RWPE2 (cell line): ENCODE measurements at places on chromosomes 3 and 15.

DNA sequence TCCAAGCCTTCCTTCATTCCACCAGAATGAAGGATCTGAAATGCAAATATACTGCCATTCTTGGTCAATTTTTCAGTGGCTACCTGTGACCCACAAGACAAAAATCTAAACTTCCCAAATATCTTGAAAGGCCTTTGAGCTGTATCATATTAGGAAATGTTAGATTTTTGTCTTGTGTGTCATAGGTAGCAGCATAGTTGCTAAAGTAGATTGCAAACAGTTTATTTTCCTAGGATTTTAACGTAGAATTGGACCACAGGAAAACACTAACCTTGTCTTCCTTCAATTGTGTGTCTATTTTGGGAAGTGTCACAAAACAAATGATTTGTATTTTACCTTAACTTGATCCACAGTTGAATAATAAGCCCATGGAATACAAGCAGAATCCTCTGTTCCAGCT lies 42.4 kb downstream of the CP start:
- DNase-seq = no peak

GRCh38 chr3:36615861-36616260 lies 148.5 kb downstream of the DCLK3 start:
- DNase-seq = no peak

DNA sequence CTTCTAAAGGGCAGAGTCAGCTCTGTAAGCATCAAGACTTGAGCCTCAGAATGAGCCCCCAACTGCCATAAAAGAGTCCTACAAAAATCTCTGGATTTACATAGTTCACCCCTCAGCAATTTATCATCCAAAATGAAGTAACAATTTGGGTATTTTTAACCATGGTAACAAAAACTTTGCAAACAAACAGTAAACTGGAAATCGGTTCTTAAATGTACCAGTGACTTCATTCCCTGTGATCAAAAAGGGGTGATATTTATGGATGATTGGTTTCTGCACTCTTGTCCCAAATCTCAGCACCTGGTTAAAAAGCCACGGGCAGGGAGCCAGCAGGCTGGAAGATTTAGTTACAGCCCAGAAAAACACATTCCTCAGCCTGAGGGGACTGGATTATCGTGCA lies 73.6 kb downstream of the TFG start:
- DNase-seq = no peak

DNA sequence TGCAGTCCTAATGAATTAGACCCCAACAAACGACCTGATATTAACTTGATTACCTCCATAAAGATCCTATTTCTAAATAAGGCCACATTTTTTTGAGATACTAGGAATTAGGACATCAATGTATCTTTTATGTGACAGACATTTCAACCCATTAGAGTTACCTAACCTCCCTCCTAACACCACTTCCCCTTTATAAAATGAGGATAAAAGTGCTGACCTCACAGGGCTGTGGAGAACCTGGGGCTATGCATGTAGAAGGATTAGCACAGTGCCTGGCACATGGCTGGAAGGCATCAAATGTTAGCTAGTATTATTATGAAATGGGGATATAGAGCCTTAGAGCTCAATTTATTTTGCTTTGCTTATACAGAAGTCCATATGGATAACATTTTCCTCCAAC lies 53.5 kb upstream of the LRRN1 start:
- DNase-seq = no peak

DNA sequence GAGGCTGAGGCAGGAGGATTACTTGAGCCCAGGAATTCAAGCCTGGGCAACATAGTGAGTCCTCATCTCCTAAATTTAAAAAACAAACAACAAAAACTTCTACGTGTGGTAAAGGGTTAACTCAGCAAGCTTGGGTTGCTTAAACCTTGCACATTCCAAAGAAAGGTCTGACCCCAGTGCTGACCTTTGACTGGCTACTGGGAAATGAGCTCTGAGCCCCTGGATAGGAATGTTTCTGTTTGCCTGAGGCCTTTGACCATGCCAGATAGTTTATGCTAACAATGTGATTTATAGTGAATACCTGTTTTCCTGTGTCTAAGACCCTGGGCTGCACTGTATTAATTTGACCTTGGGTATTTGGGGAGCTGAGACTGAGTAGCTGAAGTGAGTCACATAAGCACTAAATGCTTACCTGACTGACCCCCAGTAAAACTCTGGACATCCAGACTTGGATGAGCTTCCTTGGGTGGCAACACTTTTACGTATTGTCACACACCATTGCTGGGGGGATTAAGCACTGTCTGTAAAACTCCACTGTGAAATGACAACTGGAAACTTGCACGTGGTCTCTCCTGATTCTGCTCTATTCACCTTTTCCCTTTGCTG lies 20.7 kb downstream of the TCAIM start:
- DNase-seq = no peak

- no peak for DNase-seq
Measured at GRCh38 chr3:145983101-145983500, 177.9 kb downstream of the PLOD2 start.

- DNase-seq = no peak
Measured at GRCh38 chr3:182233957-182234356, 522.2 kb downstream of the SOX2 start.

GRCh38 chr15:69897061-69897460 lies 200.7 kb downstream of the TLE3 start:
- no peak for DNase-seq

DNA sequence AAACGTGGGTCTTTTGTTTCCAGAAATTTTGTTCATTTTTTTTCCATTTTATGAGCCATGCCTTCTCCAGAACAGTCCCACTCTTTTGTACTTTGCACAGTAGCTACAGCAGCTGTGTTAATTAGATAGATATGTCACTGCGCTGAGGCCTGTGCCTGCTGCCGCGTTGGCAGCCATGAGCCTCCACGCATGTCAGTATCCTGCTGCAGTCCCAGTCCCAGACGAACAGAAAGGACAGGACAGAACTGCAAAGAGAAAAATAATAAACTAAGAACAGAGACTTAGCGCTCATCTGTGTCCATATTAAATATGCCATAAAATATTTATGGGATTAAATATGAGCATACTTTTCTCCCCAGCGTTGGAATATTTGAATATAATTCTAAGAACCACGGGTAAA lies 442.4 kb upstream of the RARB start:
- DNase-seq = no peak

GRCh38 chr15:66236806-66237375 lies 16.7 kb downstream of the MEGF11 start:
- DNase-seq = no peak

DNA sequence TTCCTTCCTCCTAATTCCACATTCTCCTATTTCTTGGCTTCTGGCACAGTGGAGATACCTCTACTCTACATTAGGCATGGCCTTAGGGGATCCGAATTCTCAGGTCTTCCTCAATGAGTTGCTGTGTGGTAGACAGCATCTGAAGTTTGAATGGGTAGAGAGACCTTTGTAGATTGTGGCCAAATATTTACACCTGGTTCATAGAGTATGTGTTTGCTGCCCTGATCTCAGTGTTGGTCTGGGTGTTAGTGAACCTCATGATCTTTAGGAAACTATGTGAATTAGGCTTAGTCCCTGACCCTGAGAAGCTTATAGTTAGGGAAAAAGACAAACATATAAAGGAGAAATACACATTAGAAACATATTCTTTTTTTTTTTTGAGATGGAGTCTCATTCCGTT lies 75.8 kb downstream of the LPP start:
- no peak for DNase-seq

DNA sequence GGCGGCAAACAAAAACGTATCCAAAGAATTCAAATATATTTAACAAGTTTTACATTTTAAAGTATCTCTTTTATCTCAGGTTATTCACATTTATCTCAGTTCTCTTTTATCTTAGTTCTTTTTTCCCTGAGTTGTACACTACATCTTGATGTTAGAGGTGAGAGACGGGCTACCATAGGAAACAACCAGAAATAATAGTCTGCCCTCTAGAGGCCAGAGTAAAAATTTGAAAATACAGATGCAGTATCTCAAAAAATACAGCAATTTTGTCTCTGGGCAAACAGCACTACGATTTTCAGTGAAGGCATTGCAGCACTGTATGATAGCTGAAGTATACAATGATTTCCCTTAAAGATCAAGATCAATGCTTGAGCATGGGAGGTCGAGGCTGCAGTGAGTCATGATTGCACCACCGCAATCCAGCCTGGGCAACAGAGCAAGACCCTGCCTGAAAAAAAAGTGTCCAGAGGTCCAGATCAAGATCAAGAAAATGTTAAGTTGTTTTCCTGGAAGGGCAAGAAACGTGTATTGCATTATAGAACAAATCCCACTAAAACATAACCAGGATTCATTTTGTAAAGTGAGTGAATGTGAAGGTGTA lies 82.6 kb upstream of the ATP11B start:
- no peak for DNase-seq

DNA sequence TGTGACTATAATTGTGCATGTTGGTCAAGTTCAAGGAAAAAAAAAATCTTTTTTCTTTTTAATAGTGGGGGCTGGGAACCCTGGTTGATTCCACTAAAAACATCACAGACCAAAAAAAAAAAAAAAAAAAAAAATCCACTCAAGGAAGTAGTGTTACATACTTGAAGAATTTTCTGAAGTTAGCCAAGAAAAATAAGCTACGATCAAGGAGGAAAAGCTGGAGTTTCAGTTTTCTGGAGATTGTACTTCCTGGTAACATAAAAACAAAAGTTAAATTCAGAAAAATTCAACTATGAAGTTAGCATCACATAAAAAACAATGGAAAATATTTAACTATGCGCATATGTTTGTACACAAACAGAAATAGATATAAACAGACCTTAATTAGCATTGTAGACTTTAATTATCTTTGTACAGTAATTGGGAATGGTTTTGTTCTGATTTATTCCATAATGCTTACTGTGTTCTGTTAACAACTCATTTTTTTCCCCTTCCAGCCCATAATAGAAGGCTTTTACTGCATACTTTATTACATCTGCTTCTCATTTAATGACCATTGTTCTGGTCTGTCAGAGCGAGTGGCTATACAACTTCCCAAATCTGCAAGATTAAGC lies 194.3 kb downstream of the RORA start:
- no peak for DNase-seq

DNA sequence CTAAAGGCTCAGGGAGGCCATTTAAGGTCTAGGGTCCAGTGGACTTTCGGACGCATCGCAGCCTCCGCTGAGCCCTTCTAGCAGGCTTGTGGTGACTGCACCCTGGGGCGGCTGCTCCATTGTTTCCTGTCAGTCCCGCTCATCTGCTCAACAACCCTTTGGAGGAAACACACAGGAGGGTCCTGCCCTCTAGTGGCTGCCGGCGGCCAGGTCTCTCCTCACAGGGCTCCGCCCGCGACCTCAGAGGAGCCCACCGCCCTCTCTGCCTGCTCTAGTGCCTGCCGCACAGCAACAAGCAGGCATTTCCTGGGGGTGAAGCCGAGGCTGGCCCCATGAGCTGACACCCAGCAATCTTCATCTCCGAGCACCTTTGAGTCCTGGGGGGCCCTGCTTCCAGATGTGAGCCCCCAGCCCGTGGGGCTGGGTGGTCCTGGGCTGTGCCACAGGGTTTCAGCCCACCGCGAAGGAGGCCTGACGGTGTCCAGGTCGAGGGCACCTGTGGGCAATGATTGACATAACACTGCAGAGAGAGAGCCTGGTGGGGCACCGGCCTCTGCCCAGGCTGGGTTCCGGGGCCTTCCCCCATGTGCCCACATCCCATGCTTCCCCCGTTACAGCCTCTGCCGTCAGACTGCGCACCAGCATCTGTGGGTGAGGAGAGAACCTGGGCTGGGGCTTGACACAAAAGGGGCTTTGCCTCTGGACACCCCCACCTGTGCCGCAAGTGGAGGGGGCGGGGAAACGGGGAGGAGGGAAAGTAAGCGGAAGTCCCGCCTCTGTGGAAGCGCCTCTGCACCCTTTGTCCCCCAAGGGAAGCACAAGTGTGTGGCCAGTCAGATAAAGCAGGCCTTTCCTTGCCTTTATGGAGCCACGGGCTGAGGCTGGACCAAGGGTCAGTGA lies 27.0 kb upstream of the SFMBT1 start:
- DNase-seq = no peak

DNA sequence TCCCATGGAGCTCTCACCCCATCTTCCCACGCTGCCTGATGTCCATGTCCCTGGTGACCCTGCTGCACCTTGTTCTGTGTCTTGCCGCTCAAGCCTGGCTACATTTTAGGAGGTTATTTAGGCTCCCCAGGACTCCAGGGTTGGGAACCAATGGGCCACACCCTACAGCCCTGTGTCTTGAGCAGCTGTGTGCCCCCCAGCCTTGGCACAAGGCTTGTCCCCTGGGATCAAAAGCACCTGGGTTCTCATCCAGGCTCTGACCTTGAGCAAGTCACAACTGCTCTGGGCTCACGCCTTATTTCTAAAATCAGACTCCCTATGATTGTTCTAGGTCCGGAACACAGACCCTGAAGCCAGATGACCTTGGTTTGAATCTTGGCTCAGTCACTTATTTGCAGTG lies 14.1 kb downstream of the SPSB4 start:
- no peak for DNase-seq

DNA sequence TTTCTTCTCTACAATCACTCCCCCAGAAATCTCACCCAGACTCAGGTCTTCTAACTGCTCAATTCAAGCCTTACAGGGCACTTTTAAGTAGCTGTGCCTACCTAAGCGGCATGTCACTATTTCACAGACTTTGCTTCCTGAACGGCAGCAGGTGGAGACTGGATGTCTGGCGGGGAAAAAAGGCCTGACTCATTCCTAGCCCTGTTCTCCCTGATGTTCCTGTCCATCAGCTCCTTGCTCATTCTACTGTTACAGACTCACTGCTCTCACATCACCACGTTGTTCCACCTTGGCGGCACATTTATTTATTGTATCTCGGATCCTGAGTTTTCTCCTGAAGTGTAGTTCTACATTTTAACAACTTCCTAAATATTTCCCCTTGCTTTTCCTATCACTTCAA lies 52.6 kb upstream of the ATP11B start:
- no peak for DNase-seq

DNA sequence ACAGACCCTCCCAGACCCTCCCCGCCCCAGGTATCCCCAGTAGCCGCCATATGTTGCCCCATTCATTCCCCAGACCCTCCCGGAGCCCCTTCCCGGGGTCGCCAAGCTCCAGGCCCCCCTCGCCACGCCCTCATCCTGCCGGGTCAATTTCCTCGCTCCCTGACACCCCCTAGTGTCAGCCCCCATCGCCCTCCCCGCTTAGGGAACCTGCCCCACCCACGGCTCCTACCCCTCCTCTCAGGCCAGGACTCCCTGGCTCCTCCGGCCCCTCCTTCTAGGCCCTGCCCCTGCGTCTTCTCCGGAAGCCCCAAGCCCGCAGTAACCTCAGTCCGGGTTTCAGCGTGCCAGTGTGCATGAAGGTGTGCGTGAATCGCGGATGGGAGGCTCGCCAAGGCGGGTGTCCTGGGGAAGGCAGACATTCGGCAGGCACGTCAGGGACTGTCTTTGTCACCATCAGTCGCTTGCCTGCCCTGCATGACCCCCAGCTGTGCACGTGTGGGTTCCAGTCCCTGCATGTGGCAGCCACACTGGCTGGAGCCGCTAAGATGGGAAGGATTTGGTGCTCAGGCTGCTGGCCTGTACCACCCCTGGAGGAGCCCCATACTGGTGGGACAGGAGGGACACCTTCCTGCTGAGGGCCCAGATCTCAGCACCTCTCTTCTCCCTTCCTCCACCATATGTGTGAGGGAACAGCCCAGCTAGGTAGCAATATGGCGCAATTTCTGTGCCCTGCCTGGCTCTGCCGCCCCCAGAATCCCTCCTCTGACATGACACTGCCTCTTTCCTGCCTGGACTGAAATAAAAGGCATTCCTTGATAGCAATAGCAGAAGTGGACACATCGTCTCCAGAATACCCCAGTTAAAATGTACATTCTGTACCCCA lies 693 bp downstream of the DISP2 start:
- DNase-seq = peak; percentile 80

GRCh38 chr3:66831931-66832330 lies 166.2 kb upstream of the KBTBD8 start:
- DNase-seq = no peak
